ENCODE measurements at places on chromosomes 5 and 9. TPM values are rescaled to one million over a fixed set of nuclear protein-coding genes. Genes with fewer than 3 reads are reported as not detected.

PJA2 gene
- 91.5 TPM for total RNA-seq

INSL4 gene
- not detected for total RNA-seq

KIF12 gene
- under 0.01 TPM for total RNA-seq

PARP8 gene
- 13.7 TPM for total RNA-seq

PRDM12 gene
- total RNA-seq = not detected

MCTP1 gene
- 12.3 TPM for total RNA-seq

MARCOL gene
- total RNA-seq = not detected

PTPRD gene
- total RNA-seq = 3.2 TPM

All from nasal cavity respiratory epithelium epithelial cell of viscerocranial mucosa (primary cell).